ENCODE measurements at places on chromosomes 3 and 15.

DNA sequence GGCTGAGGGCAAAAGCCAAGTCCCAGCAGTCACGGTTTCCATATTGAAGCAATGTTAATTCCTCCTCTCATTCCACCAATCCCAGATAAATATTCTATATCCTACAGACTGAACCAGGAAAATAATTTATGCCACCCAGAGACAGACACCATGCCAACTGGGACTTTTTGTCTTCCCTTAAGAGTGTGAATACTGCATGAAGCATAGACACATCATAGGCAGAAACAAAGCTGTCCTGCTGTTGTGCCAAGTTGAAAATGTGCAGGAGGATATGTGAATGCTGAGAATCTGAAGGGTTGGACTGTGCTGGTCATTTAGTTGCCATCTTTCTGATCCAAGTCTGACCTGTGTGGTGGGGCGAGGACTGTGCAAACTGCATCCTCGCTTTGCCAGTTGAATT lies 37.7 kb downstream of the RFTN1 start:
- DNase-seq: no peak

DNA sequence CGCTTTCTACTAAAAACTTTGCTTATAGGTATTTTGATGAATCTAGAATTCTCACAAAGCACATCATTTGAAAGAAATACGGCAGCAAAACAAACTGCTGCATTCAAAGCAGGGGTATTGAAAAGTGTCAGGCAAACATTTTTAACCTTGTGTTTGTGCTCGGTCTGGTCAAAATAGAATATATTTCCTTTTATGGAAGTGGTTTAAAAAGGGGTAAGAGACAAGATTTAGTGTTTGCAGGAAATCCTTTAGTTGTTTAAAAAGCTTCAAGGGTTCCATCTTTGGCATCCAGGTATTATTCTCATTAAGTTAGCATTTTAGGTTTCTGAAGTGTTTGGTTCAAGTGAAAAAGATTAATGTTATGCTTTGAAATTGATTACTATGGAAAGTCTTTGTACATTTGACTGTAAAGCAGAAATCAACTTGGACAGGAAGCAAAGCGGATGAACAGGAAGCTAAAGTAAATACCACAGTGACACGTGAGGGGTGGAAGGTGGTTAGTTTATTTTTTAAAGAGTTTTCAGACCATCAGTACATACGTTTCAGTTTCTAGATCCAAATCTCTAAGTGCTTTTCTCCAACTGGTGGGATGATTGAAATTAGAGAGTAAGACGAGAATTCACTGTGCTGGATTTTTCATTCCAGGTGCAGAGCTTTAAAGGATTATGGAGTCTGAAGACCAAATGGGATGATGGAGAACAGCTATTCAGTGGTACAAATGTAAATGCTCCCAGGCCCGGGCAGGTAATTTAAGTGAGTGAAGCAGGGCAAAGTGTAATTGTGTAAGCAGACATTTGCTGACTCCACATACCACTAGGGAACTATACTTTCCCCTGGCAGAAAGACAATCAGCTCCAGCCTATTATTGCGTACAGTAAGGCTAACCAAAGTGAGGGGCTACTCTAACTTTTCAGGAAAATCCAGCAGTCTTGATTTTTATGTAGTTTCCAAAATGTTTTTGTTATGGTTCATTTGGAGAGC lies 341.8 kb upstream of the TBL1XR1 start:
- no peak for DNase-seq

GRCh38 chr3:119647171-119647570 lies 13.2 kb downstream of the POPDC2 start:
- no peak for DNase-seq

GRCh38 chr15:22855791-22856190 lies 17.3 kb downstream of the NIPA2 start:
- no peak for DNase-seq

DNA sequence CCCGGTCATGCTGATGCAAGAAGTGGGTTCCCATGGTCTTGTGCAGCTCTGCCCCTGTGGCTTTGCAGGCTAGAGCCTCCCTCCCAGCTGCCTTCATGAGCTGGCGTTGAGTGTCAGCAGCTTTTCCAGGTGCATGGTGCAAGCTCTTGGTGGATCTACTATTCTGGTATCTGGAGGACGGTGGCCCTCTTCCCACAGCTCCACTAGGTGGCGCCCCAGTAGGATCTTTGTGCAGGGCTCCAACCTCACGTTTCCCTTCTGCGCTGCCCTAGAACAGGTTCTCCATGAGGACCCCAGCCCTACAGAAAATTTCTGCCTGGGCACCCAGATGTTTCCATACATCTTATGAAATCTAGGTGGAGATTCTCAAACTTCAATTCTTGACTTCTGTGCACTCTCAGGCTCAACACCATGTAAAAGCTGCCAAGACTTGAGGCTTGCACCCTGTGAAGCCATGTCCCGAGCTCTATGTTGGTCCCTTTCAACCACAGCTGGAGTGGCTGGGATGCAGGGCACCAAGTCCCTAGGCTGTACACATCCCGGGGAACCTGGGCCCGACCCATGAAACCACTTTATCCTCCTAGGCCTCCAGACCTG lies 238.4 kb upstream of the MDFIC2 start:
- peak; percentile 58 for DNase-seq

GRCh38 chr3:17158941-17159682 lies 274.4 kb downstream of the PLCL2 start:
- peak; percentile 34 for DNase-seq

GRCh38 chr3:24923570-24923969 lies 428.9 kb upstream of the THRB start:
- no peak for DNase-seq

DNA sequence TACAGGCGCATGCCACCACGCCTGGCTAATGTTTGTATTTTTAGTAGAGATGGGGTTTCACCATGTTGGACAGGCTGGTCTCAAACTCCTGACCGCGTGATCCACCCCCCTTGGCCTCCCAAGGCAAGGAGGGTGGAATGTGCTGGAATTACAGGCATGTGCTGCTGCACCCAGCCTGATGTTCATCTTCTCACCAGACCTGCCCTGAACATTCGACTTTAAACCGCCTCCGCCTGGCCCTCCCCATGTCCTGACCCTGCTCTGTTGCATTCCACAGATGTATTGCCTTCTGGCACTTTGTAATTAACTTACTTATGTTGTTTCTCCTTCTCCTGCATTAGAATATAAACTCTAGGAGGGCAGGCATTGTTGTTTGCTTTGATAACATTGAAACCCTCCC lies 102.1 kb downstream of the LINGO1 start:
- DNase-seq: no peak

- DNase-seq: peak; percentile 25
Measured at GRCh38 chr3:197454014-197454413, 101.8 kb downstream of the BDH1 start.

GRCh38 chr3:188568736-188569135 lies 414.8 kb downstream of the LPP start:
- DNase-seq: no peak

DNA sequence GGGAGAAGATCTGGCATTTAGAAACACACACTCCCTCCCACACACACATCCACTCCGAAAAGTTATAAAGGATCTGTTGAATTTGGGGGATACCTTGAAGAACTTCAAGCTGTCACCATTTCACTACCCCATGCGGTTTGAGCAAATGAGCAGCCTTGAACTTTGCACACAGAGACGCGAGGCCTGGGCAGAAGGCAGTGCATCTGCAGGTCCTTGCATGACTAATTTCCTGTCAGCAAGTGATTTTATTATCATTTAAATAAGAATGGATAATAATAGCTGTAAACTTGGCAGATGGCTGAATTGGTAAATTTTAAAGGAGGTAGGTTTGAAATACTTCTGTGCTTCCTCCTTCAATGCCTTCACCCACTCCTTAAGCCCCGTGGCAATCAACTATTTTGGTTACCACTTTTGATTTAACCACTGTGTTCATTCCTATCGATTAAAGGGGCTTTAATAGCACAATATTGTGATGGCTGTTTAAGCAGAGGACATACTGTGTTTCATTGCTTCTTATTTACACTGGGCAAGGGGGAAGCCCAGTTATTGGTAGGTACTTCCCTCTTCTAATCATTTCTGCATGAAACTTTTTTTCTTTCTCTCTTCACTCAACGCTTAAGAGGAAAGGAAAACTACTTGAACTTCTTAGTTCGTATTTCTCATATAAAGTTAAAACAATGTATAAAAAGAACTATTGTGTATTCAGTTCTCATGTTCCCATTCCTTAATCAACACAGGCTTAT lies 108.1 kb downstream of the ROBO2 start:
- peak; percentile 91 for DNase-seq

DNA sequence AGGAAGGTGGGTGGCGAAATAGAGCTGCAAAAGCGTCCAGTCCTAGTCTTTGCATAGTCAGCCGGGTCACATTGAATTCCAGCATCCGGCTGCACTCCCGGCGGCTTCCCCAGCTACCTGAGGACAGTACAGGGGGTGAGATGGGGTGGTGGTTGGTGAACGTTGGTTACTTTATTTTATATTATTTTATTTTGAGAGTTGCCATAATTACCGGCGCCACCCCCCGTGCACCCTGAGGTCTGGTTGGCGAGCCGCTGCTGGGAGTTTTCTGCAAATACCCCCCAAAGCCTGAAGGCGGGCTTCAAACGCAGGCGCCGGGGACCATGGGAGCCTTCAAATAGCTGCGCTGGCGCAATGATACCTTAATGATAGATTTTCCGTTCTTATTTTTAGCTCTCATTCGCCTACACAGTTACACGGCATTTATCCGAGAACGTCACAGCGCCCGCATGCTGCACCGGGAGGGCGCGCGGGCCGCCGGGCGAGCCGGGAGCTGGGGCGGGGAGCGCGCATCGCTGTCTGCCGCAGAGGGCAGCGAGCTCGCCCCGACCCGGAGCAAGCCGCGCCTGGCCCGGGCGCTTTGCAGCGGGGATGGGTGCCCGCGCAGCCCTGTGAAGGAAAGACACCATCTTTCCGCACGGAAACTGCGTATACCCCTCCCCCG lies 756 bp upstream of the RASGRF1 start:
- peak; percentile 11 for DNase-seq

DNA sequence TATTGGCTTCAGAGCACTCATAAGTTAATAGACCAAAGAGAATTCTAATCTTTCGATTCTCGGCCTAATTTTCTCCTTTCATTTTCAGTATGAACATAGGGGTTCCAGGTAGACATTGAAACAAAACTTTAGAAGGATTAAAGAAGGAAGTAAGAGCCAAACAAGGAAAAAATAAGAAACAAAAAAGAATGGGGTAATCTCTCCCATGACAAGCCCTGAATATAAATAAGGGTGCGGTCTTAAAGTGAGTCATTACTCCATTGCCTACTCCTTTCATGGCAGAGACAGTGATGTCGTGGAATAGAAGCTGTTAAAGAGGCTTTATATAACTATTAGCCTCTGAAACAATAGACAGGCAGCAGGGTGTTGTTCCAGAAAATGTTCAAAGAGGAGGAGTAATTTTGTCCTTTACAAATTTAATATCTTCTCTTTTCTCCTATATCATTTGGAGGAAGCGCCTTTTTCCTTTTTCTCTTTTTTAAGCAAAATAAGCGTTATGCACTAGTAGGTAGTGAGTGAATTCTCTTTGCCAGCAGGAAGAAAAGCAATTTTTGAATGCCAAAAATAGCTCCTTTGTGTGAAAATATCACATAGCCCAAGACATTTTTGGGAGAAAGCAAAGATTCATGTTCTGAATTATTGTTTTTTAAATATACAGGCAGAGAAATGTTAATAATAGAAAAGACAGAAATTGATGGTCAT lies 607.9 kb upstream of the KCNMB2 start:
- DNase-seq: peak; percentile 59

GRCh38 chr3:129467932-129468331 lies 27.9 kb downstream of the IFT122 start:
- DNase-seq: no peak

- DNase-seq: no peak
Measured at GRCh38 chr3:127050733-127051132, 67.8 kb downstream of the PLXNA1 start.

- DNase-seq: peak; percentile 16
Measured at GRCh38 chr15:50128266-50128665, 9.2 kb upstream of the ATP8B4 start.

GRCh38 chr3:196740481-196741248 lies 1.0 kb downstream of the PAK2 start:
- DNase-seq: peak; percentile 78
